Cerebellar nuclear complex (tissue), 1 donor: ENCODE measurements at places on chromosomes 5 and 9.

DNA sequence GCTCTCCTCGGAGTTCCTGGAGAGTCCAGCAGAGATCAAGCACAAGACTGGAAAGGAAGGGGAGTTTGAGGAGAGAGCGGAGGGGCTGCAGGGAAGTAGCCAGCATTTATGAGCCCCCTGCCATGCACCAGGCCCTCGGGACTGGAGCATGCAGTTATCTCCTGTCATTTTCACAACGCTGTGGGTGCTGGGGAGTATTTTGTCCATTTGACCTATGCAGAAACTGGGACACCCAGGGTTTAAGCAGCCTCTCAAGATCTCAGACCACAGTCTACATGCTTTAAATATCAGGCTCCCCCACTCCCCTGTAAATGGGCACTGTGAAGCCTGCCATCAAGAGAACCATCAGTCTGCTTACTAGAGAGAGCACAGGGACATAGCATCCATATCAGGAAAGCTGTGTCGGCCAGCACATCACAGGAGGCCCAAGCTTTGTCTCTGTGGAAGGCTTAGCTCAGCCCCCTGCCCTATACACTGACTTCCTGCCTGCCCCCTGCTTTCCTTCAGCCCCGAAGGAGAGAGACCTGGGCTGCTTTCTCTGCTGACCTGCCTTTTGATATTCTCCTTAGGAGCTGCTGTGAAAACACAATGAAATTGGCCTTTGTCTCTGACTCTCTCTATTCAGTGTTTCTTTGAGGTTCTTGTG is 7.3 kb downstream of the FOXI1 start:
- no peak for DNase-seq

DNA sequence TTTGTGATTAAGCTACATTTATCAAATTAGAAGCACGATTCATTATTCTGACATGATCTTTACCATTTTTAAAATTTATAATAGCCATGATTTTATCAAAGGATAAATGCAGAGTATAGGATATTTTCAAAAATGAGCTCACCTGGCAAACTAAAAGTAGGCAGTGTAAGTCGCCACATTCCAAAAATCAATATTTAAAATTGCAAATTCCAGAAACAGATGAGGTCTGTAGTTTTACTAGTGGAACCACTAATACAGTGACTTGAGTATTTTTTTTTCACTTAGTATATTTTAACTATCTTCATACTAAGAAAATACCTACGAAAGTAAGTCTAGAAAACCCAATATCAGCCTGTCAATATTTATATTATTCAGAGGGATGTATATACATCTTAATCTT is 164.2 kb downstream of the PDE4D start:
- DNase-seq = no peak

GRCh38 chr5:40071870-40072269 is 607.8 kb upstream of the PTGER4 start:
- DNase-seq = no peak

GRCh38 chr5:113195771-113196170 is 219.2 kb downstream of the DCP2 start:
- no peak for DNase-seq

DNA sequence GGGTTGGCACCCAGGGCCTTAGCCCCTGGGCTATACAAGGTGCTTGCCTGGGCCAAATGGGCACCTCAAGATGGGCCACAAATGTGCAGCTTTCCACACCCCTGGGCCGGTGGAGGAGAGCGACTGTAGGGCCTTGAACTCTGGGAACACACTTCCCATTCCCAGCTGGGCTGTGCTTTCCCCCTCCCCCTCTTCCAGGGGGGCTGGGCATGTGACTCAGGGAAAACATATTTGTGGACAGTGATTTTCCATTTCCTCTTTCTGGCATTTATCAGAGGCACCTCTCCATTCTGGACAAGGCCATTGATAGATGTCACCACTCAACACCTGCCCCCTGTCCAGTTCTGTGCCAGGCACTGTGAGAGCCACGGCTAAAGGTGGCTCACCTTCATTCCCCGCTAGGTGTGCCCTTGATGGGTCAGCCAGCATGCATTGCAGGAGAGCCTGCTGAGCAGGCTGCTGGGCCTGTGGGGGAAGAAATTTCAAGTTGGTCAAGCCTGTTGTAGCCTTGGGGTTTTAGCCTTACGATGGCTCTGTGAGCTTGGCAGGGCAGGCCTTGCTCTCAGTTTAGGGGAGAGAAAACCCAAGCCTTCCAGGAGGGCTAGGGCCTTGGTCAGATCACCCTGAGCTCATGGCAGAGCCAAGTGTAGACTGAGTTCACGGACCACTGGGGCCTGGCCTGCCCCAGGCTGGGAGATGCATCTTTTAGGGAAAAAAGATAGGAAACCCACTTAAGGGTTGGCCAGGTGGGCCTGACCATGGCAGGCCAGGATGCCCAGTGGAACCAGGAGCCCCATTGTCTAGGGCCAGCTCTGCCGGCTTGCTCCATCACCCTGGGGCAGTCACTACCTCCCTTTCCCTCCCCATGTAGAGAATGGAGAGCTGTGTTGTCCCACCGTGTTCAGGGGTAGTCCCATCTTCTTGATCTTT is 113.9 kb downstream of the DAB2IP start:
- peak; percentile 41 for DNase-seq

DNA sequence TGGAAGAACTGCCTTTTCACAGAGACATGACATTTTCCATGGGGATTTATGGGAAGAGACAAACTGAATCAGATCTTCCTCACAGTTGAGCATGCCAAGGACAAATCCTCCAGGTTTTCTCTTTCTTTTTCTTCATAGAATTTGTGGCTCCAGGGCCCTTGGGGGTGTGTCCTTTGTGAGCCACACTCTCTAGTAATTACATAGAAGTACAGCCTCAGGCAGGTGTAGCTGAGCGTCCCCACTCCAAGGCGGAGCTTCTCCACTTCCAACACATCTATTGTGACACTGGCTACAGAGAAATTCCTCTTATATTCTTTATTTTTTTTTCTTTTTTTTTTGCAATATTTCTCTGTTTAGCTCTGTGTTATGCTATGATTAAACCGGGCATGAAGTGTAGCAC is 420.5 kb upstream of the CD180 start:
- DNase-seq = no peak

GRCh38 chr5:32814620-32815019 is 103.5 kb downstream of the NPR3 start:
- no peak for DNase-seq

DNA sequence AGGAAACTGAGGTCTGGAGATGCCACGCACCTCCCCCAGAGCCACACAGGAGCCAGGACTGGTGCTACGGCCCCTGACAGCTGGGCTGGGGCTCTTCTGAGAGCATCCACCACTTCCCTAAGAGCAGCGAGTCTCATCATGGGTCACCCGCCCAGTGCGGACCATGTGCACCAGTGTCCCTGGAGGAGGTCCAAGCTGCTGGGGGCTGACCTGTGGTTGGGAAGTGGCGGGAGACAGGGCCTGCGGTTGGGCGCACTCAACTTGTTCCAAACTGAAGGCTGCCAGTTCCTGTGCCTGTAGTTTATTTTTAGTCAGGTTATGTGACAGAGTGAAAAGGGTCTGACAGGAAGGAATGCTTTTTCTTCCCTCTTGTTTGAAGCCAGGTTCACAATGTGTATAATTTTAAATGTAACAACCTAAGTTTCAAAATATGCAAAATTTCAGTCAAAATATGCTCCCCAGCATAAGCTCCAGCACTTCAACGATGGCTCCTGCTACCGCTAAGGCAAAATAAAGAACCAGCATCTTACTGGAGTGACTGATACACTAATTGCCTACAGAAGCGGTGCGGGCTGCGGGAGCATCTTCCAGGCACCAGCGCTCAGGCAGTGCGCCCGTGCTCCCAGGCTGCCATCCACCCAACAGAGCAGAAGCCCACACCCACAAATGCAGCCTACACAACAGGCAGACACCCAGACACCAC is 14.8 kb downstream of the BARHL1 start:
- DNase-seq = no peak

- DNase-seq = no peak
These were observed 2.7 kb downstream of the DAB2 start for GRCh38 chr5:39422036-39422606.

- DNase-seq = no peak
These were observed 1.4 kb downstream of the NCS1 start for GRCh38 chr9:130173666-130173983.

- DNase-seq = no peak
These were observed 805.5 kb downstream of the EFNA5 start for GRCh38 chr5:106865279-106865678.

DNA sequence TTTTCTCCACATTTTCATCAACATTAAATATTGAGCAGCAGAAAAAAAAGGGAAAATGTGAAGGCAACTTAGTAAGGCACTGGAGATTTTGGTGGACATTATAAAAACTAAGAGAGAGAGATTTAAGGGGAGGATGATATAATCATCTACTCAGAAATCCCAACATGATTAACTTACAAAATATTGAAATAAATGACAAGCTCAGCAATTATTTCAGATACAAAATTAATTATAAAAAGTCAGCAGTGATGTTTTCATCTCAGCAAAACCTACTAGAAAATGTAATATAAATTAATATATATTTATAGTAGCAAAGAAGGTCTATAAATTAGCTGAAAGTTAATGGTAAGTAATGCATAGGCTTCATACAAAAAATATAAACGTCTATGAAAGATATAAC is 30.8 kb upstream of the PRDM9 start:
- no peak for DNase-seq

- DNase-seq = no peak
These were observed 11.3 kb downstream of the MYMK start for GRCh38 chr9:133513214-133514100.

DNA sequence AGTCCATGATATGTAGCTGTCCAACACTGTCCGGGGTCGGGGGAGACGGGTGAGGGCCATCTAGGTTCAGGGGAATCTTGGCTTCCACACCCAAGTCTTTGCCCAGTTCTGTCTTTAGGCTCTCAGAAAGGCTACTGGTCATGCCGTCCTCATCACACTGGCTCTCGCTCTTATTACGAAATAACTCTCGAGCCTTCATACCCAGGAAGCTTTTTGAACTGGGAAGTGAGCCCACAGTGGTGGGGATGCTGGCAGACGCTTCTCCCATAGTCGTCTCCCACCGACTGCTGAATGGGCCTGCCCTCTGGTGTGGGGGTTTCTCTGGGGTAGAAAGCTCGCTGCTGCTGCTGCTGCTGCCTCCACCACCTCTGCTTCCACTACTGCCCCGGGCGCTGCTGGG is 17.6 kb downstream of the SPACA9 start:
- no peak for DNase-seq

DNA sequence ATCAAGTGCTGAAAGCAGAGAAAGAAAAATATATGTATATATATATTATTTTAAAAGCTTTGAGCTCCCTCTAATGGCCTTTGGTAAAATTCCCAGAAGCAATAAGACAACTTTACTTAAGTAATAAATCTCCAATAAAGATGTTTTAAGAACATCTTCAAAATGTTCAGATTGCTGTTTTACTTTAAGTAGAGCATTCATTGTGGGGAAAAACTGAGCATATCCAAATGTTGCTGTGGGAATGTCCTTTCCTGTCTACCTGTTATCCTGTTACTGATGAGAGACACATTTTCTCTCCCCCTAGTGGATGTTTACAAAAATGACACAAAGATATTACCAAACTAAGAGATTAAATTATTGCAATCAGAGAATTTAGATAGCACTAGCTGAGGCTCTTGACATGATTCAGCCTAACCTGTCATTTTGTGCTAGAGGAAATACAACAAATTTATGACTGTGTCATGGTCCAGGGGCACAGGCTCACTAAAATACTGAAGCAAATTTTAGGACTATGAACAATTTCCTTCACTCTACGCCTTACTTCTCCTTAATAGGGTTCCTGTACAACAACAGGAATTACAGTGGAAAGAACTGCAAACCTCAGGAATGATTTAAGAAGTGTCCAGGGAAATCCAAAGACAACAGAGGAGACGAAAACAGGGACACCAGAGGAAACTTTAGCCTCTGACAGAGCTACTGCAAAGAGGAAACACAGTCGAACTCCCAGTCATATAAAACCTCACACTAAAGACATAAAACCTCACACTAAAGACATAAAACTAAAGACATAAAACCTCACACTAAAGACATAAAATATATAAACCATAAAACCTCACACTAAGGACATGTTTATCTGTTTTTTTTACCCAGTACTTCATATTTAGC is 24.3 kb upstream of the PRRC1 start:
- DNase-seq = no peak

GRCh38 chr5:10712574-10713366 is 48.3 kb downstream of the DAP start:
- no peak for DNase-seq

DNA sequence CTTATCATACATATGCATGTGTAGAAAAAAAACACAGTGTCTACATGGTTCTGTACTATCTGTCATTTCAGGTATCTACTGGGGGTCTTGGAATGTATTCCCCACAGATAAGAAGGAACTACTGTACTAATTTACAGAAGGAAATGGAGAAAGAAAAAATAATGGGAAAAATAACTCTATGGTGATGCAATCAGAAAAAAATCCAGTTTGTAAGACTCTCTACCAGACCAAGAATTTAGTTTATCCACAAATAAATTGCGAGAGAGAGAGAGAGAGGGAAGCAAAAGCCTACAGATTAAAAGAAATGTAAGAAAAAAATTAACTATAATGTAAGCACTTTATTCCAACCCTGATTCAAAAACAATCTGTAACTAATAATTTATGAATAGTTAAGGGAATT is 708.6 kb upstream of the ZNF608 start:
- DNase-seq = no peak

DNA sequence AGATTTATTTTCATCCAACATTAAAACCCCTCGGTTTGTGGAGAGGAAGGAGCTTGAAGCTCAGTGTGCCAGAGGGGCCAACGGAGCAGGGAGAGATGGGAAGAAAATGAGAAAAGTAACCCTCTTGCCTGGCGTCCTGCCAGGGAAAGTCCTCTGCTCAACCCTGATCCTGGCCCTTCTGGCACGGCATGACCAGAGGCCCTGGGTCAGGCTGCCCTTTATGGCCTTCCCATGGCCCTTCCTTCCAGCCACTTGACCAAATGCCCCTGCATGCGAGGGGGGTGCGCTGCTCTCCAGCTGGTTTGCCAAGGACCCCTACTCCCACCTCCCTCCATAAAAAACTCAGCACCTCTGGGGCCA is 43.8 kb downstream of the SPRY4 start:
- DNase-seq = no peak

DNA sequence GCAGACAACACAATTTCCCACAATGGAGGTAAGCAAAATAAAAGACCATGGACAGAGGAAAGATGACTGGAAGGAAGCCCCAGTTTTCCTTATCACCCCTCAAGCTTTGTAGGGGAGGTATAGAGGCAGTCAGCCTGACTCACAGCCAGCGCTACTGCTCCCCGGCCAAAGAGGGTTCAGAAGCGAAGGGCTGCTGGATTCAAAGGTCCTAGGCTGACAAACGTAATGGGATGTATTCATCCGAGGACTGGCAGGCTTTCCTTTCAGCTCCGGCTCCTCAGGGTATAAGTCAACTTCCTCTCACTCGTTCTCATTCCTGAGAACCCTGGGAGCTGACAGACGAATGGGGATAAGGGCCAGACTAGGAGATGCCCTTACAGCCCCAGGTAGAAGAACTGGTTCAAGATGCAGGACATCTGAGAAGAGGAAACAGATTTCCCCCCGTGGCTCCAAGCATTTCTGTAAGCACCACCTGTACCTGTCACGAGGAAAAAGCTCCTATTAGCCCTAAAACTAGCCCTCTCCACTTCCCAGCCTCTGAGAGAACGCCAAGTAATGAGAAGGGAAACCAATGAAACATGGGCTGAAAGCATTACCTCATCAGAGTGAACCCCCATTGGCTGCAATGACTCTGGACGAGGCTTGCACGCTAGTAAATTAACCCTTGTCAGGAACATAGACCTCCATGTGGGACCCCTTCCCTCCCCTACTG is 22.1 kb upstream of the FAM13B start:
- no peak for DNase-seq
